ENCODE measurements at places on chromosomes 6 and 20.

DNA sequence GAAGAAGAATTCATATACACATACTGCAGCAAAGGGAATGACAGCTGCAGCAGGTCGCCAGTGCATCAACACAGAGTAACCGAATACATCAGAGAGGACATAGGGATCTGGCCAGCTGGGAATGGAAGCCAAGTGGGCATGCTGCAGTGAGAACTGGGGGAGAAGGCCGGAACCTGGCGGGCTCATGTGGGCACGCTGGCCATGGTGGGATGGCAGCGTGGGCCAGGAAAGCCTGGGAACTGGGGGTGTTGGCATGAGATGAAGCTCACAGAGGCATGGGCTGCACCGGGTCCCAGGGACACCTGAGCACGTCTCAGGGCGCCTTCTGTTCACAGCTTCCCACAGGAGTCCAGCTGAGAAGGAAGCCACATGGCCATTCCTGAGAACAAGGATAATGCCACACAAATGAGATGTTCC, 139.5 kb upstream of the AGPAT4 start:
- DNase-seq = no peak

DNA sequence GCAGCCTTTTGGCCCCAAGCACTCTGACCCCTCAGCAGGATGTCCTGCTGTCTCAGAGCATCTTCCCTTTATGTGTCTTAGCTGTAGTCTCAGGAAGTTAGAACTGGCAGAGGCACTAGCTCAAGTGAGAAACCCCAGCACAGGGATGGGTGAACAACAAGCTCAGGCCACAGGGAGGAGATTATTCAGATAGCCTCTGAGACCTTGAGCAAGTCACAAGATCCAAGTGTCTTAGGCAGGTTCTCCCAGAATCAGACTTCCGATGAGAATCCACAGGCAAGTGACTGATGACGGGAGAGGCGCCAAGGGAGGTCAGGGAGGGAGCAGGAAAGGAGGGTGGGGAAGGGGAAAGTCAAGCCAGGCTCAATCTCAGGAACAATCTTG, 13.0 kb upstream of the SYNDIG1 start:
- no peak for DNase-seq

DNA sequence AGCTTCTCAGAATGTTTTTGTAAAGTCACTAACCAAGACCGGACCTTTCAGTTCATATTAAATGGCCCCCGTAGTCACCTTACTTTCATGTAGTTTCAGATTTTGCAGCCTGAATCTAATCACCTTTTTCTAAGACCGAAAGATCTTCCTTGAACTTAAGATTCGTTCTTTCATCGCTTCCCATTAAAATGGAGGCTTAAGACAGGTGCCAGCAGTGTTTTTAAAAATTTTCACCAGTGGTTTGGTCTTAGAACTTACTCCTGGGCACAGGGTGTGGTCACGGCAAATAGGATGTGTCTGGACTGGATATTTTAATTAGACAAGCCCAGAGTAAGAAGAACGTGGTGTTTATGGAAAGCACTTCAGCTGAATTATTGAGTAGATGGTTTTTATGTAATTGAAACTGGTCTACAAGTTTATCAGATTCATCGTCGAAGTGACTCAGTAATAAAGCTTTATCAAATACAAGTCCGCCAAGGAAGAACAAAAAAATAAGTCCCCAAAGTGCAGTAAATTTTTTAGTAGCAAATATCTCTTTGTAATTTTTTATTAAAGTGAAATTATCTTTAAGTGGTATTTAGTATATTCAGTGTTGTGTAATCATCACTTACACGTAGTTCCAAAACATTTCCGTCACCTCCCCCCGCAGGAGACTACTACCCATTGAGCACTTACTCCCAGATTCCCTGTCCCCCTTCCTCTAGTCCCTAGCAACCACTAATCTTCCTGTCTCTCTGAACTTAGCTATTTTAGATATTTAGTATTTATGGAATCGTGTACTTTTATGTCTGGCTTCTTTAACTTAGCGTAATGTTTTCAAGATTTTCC, 868 bp downstream of the SRSF3 start:
- DNase-seq = peak; percentile 39

GRCh38 chr6:110366975-110367374, 8.8 kb upstream of the METTL24 start:
- DNase-seq = no peak

- no peak for DNase-seq
Measured at GRCh38 chr6:80364149-80364548, 257.7 kb downstream of the BCKDHB start.

GRCh38 chr6:10962673-10963072, 75.8 kb downstream of the SYCP2L start:
- no peak for DNase-seq

DNA sequence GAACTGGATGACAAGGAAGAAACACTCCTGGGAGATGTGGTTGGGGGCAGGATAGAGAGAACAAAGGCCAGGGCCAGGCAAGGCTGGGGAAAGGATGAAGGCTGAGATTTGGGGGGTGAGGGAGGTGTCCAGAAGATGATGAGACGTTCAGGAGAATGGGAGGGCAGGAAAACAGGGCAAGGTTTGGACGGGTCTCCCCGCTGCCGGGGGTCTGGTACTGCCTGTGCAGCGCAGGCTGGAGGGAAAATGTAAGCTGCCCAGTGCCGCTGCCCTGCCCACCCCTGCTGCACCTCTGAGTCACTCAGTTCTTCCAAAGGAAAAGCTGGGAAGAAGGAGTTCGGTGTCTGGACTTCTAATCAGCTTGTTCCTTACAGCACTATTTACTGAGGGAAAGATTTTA, 130.9 kb downstream of the DTNBP1 start:
- no peak for DNase-seq

- DNase-seq = no peak
Measured at GRCh38 chr6:120279466-120280167, 930.1 kb upstream of the MAN1A1 start.

DNA sequence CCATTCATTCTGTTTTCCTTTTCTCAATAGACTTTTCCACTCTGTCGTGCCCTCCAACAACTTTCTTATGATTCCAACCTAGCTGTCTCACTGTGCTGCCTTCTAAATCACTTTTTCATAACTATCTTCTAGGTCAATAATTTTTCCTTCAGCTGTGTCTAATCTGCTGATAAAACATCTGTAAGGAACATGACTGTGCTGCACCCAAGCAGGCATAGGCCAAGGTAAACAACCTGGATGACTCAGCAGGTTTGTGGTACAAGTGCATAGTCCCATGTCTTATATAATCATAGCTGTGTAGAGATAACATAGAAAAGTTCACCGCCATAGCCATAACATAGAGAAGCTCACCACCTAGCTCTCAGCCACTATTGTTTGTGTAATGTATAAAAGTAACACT, 332.3 kb downstream of the PLCB1 start:
- no peak for DNase-seq

DNA sequence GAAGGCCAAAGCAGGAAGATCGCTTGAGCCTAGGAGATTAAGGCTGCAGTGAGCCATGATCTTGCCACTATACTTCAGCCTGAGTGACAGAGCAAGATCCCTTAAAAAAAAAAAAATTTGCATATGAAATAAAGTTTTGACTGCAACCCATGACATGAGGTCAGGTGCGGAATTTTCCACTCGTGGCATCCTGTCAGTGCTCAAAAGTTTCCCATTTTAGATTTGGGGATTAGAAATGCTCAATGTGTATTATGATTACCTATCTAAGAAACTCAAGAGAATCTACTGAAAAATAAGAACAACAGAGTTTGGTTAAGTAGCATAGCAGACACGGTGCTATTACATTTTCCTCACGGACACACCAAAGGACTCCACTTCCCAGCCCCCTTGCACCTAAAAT, 11.7 kb downstream of the SLC23A2 start:
- no peak for DNase-seq

GRCh38 chr6:11571073-11571472, 33.5 kb downstream of the TMEM170B start:
- no peak for DNase-seq

GRCh38 chr6:30750379-30750668, 6.0 kb upstream of the IER3 start:
- no peak for DNase-seq

GRCh38 chr6:33769248-33769821, 19.6 kb downstream of the LEMD2 start:
- no peak for DNase-seq

DNA sequence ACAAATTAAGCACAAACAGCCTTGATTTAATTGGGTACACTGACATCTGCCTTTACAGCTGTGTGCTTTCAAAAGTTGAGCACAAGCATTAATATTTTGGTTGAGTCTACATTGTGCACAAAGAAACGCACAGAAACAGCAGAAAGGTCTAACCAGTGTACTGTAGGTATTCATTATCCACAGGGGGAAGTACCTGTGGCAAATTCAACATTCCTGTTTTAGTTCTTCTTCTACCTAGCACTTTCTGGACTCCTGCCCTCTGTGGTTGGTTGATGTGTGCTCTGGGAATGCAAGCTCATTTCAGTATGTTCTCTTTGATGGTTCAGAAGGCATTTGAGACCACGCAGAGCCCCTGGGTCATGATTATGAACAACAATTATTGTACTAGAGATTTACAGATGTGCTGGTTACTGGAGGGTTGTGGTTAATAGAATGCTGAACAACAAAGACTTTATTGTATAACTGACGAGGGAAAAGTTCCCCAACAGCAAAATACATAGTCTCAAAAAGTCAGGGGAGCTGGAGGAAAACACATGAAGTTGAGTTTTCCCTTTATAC, 26.6 kb upstream of the DAAM2 start:
- no peak for DNase-seq

DNA sequence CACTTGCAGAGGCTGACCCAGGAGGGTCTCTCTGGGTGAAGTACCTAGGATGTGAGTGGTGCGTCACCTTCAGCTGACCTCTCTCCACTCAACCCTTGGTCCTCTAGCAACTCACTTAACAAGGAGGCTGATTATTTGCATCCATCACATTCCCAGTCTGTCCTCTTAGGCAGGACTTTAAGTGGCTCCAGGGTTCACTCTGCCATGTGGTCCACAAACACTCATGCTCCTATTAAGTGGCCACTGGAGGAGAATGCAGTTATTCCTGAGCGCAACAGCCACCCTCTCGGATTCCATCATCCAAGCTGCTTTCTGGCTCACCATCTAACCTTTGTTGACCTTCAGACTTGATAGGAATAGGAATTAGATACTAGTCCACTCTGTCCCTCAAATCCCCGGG, 61.1 kb upstream of the SCAF8 start:
- DNase-seq = no peak

- no peak for DNase-seq
Measured at GRCh38 chr6:156859686-156860085, 82.5 kb downstream of the ARID1B start.

GRCh38 chr6:145892026-145892425, 72.1 kb downstream of the SHPRH start:
- no peak for DNase-seq

- no peak for DNase-seq
Measured at GRCh38 chr20:50247196-50248094, 56.8 kb downstream of the CEBPB start.

DNA sequence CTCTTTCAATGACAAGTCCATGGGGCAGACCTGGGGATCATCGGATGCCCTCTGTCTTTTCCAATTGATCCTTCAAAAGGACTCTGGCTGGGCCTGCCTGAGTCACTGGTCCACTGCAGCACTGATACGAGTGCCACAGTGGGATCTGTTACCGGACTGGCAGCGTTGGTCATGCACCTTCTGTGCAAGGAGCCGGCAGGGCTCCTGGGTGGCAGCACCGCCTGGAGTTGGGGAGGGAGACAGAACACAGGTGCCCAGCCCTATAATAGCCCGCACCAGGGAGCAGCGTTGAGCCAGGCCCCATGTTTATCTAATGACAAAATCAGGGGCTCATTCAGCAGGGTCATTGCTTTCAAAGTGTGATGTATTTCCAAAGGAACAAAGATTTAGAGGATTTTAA, 64.2 kb upstream of the NXT1 start:
- no peak for DNase-seq

DNA sequence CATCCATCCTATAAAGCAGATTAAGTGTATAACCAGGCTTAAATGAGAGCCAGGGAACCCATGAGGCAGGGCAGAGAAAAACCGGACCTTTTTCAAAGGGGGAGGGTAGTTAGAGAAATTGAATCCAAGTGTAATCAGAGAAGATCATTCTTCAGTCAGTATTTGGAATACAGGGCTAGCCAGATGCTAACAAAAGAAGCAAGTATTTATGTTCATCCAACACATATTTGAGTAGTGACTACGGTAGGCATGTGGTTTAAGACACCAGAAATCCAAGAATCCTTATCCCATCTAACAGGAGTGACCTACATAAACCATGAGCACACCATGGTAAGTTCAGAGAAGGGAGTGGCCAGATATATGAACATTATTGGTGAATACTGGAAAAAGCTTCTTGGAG, 46.8 kb upstream of the FAM83C start:
- no peak for DNase-seq

DNA sequence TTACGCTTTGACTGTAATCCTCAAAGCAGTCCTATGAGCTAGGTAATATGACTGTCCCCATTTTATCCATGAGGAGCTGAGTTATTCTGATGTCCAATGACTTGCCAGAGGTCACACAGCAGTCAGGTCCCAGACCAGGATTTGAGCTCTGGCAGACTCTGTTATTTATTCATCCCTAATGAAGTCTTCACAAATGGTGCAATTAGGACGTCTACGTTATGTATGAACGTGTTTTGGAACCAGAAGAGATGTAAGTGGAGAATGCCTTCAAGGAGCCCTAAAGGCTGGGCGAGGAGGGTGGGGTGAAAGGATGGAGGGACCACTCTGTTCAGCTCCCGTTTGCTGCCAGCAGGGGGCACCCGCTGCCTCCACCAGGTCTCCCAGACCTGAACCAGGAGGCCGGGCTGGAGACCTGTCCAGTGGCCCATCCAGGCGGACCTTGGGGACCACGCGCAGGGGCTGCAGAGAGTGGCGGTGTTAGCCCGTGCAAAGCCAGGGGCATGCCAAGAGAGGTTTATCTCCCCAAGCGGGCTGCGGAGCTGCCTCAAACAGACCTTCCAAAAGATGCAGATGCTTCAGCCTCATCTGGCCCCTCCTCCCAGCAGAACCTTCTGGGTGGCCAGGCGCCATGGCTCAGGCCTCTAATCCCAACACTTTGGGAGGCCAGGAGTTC, 15.2 kb upstream of the ZNF335 start:
- peak; percentile 83 for DNase-seq

DNA sequence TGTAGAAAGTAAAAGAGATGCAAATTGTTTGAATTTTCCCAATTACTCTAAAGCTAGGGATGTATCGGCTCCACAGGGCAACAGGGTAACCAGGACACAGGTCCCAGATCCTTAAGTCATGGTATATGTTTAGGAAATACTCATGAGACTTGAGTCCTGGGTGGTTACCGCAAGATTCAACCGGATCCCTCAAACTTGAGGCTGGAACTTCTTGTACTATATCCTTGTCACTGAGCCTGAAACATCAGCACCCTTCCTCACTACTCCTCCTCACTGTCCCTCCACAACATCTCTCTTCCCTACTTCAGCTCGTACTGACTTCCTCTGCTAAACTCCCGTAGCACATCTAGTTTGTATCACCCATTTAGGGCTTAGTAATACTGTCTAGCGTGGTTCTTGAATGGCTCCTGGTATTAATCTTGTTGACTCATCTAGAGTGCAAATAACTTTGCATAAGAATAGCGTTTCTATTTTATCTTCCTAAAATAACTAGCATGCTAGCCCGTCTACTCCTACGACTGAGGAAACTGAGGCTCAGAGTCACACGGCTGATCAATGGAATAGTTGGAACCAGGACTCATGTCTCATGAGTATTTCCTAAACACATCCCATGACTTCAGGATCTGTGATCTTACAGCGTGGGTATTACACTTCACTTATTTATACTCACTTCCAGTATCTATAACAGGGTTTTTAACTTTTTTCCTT, 72.1 kb downstream of the FILIP1 start:
- DNase-seq = no peak

GRCh38 chr6:67854098-67854497, 781.0 kb upstream of the ADGRB3 start:
- DNase-seq = no peak

Measured in stimulated activated CD4-positive, alpha-beta T cell treated with anti-CD3 and anti-CD28 coated beads, Interleukin-2, amount 100 ng/mL, for 24 hours (primary cell).